Kasumi-1 (cell line): ENCODE measurements at places on chromosomes 6 and 20.
A peak's percentile ranks its signal among the peaks of the same experiment; 100 is the strongest.

DNA sequence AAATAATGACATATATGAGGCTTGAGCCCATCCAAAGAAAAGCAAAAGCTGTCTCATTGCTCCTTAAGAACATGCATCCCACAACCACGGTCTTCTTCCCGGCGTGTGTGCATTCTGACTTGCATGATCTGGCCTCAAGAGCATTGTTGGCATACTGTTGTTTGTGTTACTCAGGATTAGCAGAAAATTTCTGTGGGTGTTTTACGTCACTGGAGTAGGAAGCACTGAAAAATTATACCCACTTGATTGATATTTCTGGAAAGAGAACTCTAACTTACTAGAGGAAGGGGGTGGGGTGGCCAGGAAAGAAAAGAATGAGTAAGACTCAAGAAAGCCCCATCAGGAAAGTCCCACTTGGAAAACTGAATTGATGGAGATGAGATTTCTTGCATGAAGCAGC, 326.2 kb upstream of the PRDM1 start:
- DNase-seq: no peak

DNA sequence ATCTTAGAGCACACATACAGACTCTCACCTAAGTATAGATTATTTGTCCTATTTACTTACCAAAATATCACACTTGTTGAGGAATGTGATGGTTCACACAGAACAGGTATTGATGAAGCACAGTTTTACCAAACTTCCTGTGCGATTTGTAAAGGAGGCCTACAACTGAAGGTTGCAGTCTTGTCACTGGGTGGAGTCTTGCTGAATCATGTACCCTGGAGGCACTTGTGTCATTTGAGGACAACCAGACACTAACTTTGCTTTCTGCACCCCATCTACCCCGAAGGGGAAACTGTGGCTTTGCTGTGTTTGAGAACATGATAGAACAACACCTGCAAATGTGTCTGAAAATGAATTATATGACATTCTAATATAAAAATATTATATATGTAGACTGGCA, 32.4 kb upstream of the HINT3 start:
- DNase-seq: no peak

- DNase-seq: no peak
Observed at GRCh38 chr6:79461205-79461604, 76.0 kb downstream of the LCA5 start.

DNA sequence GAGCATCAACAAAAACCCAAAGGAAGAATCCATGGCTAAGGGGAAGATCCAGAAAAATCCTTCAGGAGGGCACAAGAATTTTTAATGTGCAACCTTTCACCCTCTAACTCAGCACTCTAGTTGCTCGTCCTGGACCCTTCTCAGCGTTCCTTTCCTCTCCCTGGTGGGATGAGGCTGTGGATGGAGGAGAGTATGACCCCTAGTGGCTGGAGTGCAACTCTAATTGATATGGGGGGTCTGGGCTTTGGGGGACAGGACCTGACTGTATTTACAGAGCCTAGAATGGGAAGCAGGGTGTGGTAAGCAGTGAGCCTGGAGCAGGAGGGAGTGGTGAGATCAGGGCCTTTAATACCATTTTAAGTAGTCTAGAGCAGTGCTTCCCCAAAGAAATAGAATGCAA, 83.9 kb upstream of the CEP85L start:
- peak; percentile 22 for DNase-seq

DNA sequence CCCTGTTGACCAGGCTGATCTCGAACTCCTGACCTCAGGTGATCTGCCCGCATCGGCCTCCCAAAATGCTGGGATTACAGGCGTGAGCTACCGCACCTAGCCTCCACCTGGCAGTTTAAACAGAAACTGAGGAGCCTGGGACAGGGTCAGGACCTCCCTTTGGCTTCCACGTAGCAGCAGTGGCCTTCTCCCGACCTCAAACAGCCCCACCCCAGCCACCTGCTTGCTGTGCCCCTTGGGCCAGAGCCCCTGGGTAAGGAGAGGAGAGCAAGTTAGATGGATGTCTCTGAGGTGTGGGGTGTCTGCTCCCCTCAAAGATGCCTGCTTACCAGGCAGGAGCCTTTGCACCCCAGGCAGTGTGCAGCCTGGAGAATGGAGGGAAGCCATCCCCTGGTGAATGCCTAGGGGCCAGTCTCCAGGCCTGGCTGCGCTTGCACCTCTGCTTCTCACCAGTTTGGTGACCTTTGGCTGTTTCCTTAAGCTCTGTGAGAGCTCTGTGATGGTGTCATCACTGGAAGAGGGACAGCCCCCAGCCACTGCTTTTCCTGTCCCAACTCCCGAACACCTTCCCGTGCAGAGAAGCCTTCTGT, 42.1 kb upstream of the MDFI start:
- DNase-seq: no peak

GRCh38 chr6:163720460-163721235, 306.1 kb downstream of the QKI start:
- DNase-seq: no peak

DNA sequence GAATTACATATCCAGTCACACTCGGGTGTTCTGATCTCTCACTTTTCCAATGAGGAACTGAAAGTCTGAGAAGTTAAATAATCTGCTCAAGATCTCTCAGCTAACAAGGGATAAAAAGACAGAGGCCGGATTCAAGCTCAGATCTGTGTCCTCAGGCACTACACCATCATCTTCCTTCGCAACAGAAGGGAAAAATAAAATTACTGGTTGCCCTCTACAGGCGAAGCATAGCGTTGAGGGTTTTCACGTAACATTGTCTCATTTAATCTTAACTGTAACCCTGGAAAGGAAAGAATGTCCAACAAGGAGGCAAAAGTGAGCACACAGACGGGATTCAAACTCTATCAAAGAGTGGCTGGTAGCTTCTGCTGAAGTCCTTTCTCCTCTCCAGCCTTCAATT, 67.8 kb upstream of the ANKEF1 start:
- DNase-seq: no peak

DNA sequence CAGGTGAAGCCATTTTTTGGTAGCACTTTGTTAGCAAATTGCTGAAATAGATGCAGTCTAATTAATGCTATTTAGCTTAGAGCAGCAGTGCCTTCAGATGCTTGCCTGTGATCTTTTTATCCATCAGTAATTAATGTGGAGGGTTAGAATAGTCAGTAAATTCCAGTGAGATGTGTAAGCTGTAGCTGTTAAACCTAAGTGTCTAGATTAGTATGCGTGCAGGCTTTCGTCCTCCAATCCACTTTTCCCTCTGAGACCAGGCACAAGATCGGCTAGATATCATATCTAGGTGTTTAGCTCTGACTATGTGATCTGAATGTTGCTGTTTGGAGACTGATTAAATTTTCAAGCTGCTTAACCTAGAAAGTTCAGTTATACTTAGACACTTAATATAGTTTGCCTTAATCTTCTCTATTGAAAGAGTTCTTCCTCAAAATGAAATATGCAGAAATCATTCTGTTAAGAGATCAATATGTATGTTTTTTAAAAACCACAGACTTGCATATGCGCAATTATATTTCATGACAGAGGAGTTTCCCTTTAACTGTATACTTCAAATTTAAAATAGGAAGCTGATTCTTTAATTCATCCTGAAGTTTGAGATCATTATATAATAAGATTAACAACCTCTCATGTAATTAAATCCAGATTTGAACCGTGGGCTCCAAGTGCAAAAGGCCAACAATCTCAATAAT, 41.2 kb downstream of the XRN2 start:
- DNase-seq: no peak

- no peak for DNase-seq
Observed at GRCh38 chr6:134740473-134741199, 209.3 kb downstream of the ALDH8A1 start.

GRCh38 chr6:84422380-84422968, 195.0 kb upstream of the CEP162 start:
- peak; percentile 68 for DNase-seq
